COLO829 (cell line): ENCODE measurements at places on chromosomes 5 and 9.

GRCh38 chr5:79798893-79799590 lies 109.4 kb downstream of the CMYA5 start:
- DNase-seq = peak; percentile 28

DNA sequence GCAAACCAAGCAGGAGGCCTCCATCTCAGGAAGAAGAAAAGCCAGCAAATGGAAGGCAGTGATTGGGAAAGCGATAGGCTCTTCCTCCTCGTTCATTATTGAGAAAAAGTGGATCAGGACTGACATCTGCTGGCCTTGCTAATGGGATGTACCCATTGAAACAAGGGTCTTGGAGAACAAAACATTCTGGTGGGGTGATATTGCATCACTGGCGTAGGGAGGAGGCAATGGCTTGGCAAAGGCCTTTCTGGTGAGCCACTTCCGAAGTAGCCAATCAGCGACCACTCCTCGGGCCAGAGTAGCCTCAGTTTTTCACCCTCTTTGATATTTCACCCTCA lies 86.7 kb upstream of the NFIB start:
- peak; percentile 8 for DNase-seq

GRCh38 chr5:64653766-64654560 lies 36.3 kb upstream of the SHISAL2B start:
- no peak for DNase-seq

GRCh38 chr5:173721601-173722232 lies 105.3 kb upstream of the BOD1 start:
- DNase-seq = no peak

DNA sequence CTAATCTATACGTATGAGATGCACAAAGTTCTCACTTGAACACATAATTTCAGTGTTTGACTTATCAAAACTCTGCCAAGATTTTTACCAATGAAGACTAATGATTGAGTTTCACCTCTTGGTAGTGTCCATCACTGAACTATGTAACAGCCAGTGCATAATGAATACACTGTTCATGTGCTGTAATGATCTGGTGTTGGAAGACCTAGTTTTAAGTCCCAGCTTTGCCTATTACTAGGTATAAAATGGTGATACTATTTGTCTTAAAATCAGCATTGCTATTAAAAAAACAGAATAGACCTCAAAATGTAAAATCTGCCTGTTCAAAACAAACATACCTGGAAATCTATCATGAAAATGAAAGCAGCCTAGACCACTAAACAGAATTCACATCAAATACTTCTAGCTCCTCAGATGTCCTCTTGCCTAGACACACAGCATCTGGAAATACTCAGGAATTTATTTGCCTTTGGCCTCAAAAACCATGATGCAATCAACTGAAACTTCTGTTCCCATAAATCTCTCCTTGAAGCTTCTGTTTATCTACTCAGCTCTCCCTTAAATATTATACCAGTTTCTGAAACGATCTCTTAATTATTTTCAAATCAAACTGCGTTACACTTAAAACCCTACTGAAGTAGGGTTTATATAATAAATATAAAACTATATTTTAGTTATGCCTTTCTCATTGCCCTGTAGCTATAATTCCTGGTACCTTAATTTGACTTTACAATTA lies 38.1 kb downstream of the MRPS27 start:
- no peak for DNase-seq
